ENCODE measurements at places on chromosomes 6 and 20.

GRCh38 chr6:113882336-113883022 is 25.3 kb downstream of the MARCKS start:
- no peak for DNase-seq

DNA sequence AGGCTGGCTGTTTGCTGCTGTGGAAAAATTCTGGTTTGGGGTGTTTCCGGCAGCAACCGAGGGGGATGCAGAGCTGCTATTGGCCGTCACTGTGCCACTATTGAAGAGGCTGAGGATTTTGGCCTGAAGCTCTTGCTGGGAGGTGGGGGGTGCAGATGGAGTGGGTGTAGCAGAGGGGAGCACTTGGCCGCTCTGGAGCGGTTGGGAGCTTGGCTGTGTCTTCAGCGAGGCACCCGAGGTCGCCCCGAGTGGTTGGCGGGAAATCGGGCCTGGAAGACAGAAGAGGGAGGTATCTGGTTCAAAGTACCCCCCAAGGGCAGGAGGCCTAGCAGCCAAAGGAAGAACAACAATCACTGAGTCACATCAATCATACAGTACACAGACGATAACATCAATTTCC is 27.1 kb downstream of the NCOA5 start:
- DNase-seq: no peak

DNA sequence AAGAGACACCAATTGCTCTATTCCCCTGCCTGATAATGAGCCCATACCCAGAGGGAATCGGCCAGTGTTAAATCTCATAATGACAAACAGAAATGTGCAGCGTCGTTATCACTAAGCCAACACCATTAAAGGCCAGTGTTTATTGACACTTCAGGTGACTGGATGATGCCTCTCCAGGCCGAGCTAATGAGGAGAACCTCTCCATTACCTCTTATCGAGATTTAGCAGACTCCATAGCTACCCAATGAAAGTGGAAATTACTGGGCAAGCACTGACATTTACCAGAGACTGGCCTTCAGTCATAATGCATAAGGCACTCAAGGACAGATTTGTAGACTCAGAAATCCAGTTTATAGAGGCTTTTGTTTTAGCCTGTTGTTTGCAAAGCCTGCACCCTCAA is 669.5 kb downstream of the MAFB start:
- DNase-seq: no peak

- DNase-seq: no peak
These were observed 94.8 kb downstream of the BTBD3 start for GRCh38 chr20:12012241-12013222.

DNA sequence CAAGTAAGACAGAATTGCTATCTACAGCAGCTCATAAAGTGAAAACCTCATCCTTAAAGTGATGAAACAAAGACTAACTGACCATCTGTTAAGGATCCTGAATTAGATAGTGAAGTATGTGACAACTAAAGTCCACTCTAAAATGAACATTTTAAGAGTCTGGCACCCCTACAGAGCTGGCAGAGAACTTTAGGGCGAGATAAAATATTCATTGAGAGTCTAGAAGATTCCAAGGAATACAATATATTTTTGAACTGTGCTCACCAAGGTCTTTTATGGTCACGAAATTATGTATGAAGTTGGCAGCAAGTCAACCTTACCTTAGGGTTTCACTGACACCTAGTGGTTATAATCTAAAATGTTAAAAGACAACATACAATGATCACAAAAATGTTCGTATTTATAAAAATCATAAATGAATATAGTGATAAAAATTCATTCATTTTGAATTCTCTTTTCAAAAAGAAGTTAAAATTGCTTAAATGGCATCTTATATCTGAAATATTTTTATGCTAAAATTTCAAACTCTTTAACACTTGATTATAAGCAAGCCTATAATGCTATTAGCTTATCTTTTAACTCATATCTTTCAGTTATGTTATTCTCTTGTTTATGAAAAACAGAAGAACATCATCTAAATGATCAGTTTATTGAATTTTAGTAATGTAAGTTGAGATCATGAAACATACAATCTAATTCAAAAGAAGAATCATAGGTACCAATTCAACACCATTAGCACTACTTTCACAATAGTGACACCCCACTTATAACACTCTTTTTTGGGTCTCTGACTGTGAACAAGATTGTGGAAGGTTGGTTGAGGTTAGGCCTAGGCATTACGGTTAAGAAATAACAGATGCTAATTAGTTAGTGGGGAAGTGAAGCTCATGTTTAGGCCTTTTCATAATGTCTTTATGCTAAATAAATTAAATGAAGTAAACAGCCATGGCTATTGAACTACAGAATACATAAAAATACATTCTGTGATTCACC is 27.5 kb downstream of the RSPH3 start:
- DNase-seq: no peak

DNA sequence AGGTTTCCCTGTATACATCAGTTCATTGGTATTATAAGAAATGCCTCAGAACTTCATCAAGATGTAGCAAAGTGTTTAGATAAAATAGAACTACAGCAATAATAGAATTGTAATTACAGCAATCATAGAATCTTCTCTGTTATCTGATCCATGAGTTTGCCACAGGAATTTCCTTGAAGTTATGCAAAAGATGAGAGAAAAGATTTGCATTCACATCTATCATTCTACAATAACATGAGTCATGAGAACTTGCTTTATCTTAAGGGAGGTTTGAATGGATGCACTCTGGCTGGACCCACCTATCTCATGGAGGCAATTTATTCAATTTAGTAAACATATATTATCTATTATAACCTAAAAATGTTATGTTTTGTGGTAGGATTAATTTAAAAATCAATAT is 329.8 kb upstream of the EPHA7 start:
- no peak for DNase-seq

DNA sequence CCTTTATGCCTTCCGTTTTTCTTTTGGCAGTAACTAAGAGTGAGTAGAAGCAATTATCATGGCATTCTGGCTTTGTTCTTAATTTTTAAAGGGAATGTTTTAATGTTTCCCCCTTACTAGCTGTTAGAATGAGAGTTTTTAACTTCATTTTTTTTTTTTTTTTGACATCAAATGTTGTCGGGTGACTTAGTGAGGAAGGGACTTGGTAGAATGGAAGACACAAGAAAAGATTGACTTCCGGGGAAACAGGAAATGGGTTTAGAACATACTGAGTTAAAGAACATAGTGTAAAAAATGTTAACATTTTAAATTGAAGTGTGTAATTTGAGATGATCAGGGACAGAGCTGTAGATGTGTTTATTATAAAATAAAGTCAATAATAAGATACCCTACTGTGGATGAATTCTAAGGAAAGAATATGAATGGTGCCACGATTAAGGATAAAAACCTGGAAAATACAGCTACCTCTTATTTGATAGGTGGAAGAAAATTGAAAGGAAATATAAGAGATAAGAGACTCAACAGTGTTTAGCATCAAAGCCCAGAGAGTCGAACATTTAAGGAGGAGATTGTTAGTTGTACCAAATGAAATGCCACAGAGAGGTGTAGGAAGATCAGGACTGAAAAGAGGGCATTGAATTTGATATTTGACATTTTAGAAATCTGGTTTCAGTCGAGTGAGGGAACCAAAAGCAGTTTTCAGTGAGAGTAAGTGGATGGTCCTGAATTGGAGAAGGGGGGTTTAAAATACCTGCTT is 9.4 kb downstream of the HSF2 start:
- DNase-seq: no peak

- no peak for DNase-seq
These were observed 208.5 kb upstream of the CITED2 start for GRCh38 chr6:139582956-139583355.

GRCh38 chr20:23379772-23380171 is 17.8 kb downstream of the GZF1 start:
- no peak for DNase-seq

GRCh38 chr6:105431226-105431625 is 28.3 kb upstream of the PREP start:
- no peak for DNase-seq

DNA sequence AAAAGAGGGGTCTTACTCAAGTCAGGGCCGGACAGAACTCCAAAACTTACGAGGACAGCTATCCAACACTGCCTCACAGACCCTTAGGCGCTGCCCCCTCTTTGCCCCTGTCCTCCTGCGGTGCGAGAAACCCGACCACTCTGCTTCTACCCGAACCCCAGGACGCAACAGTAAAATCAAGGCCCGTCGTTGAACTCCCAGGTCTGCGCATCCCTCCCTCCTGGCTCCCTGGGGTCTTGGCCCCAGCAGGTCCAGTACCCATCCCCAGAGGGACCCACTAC is 6.4 kb downstream of the OLIG3 start:
- DNase-seq: no peak

DNA sequence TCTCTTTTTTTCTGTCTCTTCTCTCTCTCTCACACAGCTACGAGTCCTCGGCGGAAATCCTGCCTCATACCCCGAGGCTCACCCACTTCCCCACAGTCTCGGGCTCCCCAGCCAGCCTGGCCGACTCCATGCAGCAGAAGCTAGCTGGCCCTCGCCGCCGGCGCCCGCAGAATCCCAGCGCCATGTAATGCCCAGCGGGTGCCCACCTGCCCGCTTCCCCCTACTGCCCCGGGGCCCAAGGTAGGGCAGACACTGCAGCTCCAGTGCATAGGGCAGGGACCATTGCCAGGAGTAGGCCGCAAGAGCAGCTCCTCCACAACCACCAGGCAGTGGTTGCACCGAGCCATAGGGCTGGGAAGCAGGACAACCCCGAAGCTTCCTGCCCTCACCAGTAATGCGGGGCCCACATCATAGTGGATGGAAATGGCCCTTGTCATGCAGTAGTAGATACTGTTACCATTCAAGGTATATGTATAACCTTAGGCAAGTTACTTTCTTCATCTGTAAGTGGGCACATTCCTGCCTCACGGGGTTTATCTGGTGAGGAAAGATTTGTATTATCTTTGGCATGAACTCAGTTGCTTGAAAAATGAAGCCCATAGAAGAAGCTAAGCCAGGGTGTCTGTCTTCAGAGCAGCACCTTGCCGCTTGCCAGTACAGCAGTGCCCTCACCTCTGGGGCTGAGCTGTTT is 36.9 kb upstream of the ID1 start:
- no peak for DNase-seq

GRCh38 chr20:32070282-32070681 is 18.2 kb downstream of the HCK start:
- no peak for DNase-seq

DNA sequence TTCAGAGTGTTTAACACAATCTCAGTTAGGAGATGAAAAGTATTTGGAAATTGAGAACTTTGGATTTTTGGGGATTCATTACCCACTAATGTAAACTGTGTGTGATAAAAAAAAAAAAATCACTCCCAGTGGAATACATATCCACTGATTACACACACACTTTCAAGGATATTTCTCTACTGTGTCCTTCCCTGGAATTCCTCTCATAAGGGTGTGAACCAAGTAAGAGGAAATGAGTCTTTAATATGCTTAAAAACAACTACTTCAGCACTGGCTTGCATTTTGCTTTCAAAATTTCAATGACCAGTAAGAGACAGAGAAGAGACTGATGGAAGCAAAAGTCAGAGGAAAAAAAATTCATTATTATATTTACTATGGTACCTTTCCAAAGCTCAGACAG is 24.5 kb upstream of the MYCT1 start:
- no peak for DNase-seq

DNA sequence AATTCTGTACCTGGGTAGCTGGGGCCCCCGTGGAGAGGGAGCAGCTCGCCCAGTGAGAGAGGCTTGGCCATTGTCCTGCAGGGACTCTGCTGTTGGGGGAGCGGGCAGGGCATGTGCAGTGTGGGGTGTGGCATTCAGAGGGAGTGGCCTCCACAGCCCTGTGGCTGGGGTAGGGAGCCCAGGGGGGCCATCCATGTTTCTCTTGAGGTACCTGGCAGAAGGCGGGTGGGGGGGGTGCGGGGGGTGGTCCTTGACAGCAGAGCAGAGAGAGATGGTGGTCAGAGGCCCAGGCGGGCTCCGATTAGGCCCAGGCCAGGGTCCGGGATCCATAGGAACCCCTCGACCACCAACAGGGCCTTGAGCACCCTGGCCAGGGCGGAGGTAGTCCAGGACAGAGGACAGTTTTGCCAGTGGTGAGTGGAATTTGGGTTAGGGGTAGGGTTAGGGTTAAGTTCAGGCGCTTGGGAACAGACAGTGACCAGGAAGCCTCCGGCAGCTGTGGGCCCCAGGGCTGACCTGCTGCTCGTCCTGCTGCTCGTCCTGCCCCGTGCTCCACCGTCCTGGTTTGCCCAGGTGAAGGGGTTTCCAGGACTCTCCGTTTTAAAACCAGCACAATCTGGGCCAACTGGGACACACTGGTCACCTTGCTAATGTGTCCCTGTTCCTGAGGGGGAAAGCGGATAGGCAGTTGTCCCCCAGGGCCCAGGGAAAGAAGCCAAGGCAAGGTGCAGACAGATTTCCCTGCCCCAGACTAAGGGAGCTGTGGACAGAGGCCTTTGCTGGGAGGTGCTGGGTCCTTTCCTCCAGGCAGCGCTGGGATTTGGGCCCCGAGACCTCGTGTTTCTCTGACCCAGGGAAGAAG is 24.8 kb upstream of the MYT1 start:
- no peak for DNase-seq

- DNase-seq: no peak
These were observed 130.0 kb downstream of the DLL1 start for GRCh38 chr6:170160628-170161611.

Measured in cerebellar nuclear complex (tissue), 1 donor.